Occipital lobe (tissue), 3 donors: ENCODE measurements at places on chromosomes 5 and 9. TPM values are rescaled to one million over a fixed set of nuclear protein-coding genes. Genes with fewer than 3 reads are reported as not detected.

DNA sequence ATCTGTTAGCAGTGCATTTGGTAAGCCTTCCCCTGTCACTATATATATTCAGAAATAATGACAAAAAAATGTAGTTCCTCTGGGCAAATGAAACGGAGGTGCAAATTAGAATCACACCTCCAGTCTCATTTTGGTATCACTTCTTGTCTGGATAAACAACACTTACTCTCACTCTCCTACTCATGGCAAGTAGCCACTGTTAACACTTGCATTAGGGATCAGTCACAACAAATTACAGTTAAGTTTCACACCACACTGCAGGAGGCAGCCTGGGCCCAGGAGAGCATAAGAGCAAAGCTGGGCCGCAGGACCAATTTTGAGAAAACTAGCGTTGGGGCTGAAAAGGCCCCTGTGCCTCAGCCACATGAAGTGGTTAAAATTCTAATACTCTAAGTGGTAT lies 161.0 kb downstream of the ELAVL2 start:
- DNase-seq = no peak

DNA sequence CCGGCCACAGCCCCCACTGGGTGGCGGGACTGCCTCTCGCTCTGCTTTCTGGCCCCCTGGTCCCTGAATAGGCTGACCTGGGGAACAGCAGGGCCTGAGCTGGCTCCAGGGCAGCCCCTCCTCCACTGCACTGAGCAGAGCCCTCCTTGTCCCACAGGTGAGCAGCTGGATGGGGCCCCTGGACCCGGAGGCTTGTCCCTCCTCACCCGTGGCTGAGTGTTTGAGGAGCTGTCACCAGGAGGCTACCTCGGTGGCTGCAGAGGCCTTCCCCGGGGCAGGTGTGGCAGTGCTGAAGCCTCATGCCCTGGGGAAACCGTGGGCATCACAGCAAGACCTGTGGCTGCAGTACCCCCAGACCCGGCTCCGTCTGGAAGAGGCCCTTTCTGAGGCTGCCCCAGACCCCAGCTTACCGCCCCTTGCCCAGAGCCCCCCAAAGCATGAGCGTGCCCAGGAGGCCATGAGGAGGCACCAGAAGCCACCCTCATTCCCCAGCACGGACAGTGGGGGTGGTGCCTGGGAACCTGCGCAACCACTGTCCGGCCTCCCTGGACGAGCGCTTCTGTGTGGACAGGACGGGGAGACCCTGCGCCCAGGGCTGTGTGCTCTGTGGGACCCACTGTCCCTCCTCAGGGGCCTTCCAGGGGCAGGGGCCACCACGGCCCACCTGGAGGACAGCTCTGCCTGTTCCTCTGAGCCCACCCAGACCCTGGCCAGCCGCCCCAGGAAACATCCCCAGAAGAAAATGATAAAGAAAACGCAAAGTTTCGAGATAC lies 28.5 kb upstream of the LRRC14B start:
- DNase-seq = no peak

- DNase-seq = no peak
These were observed 897 bp upstream of the HSPB3 start for GRCh38 chr5:54454602-54455001.

- no peak for DNase-seq
These were observed 287.0 kb upstream of the COX7C start for GRCh38 chr5:86330736-86331135.

DNA sequence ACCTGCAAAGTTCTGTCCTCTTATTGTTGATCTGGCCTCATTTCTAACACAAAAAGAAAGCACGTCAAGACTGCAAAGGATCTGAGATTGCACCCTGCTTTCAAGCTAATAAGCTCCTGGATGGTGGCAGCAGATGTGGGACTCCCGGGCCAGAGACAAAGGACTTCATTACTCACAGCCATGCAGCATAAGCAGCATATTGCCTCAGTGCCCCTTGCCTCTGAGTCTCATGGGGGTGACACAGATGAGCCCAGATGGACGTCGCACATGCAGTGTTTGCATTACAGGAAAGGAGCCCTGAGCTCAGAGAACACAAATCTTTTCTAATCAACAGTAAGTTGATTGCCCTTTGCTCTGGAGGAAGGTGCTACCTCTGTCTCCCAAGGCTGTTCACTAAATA lies 105.0 kb downstream of the SLC28A3 start:
- DNase-seq = no peak

DNA sequence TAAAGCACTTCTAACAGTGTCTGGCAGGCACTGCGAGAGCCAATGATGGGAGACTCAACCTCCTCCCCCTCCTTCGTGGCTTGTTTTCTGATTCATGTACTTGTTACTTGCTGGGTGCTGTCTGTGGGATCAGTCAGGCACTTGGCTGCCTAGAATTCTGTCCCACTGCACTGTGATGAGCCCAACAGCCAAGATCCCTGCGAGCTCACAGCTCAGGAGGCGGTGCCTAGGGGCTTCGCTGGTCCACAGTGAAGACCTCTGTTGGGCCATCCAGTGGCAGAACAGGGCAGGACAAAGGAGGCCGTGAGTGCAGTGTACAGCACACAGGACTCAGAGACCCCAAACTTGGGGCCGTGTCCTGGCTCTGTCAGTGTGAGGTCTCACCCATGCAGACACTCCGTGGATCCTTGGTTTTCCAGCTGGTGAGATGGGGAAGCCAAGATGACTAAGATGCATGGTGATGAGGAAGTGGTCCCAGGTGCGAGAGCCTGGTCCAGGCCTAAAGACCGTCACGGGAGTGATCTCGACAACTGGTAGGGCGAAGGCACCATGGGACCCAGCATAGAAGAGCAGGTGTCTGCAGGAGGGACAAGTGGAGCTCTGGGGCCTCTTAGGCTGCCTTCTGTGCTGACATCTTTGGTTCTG lies 19.5 kb downstream of the MYMK start:
- no peak for DNase-seq

GRCh38 chr9:89890326-89890980 lies 285.6 kb downstream of the GADD45G start:
- no peak for DNase-seq

DNA sequence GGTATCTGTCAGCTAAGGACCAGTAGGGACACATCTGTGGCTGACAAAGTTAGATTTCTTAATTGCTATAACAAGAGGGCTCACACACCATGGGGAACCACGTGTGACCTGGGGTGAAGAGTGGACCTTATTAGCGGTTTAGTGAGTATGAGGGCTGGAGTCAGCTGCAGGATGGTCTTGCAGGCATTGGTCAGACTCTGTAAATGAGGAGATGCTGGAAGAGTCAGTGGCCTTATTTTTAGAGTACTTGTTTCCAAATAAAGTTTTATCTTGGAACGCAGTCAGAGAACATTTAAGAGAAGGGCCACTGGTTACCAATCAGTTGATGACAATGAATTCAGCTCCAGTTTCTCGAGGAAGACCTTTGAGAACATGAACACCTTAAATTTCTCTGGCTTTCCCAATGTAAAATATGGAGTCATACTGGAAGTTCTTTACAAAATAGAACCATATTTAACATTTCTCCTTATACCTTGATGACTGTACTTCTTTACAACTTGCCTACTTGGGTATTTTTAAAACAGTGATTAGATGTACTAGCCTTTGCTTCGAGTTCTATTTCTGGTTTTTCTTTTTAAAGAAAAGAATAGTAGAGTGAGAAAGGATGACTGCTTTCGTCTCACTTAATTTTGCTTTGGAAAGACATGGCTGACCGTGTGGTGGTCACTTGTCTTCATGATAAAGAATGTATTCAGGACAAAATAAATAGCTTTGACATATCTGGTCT lies 185.9 kb upstream of the S1PR3 start:
- no peak for DNase-seq

GRCh38 chr9:105672711-105673234 lies 10.5 kb downstream of the TAL2 start:
- DNase-seq = no peak

GRCh38 chr9:20701060-20701459 lies 17.0 kb downstream of the FOCAD start:
- DNase-seq = no peak

DNA sequence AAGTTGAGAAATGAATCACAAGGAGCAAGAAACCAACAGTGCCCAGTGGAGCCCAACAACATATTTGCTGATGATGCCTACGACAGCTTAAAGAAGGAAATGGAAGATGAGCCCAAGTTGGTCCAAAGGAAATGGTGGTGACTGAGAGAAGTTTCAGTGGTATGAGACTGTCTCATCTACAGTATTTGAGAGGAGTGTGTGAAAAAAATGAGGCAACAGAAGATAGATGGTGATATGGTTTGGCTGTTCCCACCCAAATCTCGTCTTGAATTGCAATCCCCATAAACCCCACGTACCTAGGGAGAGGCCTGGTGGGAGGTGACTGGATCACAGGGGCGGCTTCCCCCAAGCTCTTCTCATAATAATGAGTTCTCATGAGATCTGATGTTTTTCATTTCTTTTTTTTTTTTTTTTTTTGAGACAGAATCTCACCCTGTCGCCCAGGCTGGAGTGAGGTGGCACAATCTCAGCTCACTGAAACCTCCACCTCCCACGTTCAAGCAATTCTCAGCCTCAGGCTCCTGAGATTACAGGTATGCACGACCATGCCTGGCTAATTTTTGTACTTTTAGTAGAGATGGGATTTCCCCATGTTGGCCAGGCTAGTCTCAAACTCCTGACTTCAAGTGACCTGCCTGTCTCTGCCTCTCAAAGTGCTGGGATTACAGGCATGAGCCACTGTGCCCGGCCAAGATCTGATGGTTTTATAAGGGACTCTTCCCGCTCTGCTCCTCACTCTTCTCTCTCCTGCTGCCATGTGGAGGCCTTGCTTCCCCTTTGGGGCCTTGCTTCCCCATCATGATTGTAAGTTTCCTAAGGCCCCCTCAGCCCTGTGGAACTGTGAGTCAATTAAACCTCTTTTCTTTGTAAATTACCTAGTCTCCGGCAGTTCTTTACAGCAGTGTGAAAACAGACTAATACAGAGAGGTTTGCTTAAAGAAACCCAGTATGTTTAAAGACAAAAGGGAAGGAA lies 30.2 kb downstream of the EFCAB9 start:
- no peak for DNase-seq

- DNase-seq = no peak
These were observed 9.9 kb upstream of the SPARC start for GRCh38 chr5:151696470-151697061.

GRCh38 chr5:130545291-130545690 lies 619.8 kb downstream of the HINT1 start:
- DNase-seq = no peak

- DNase-seq = no peak
These were observed 27.1 kb upstream of the MTMR12 start for GRCh38 chr5:32339878-32340277.

Gene PLAC8L1
- total RNA-seq = not detected

Gene ORM2
- not detected for total RNA-seq

Gene NDOR1
- 2.8 TPM for total RNA-seq

Gene DBH
- total RNA-seq = not detected

Gene MLANA
- total RNA-seq = not detected

Gene PRRX2
- total RNA-seq = 0.16 TPM

Gene LCN2
- not detected for total RNA-seq

Gene CMYA5
- total RNA-seq = 1.2 TPM

Gene PLEKHG4B
- total RNA-seq = 6.2 TPM
